ENCODE measurements at places on chromosomes 6 and 20.

DNA sequence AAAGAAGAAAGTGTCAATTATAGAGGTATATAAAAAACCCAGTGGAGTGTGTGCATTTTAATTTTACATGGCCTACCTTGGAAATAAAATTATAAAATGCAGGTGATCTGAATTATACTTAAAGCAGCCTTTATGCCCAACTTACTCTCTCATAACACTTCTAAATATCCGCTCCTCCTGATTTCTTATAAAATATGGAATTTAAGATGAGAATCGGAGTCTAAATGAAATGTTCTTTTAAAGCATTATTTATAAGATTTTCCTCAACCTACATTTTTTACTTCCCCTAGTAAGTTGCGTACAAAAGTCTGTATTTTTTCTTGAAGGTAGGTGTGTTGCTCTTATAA lies 3.5 kb downstream of the CITED2 start:
- DNase-seq = no peak

DNA sequence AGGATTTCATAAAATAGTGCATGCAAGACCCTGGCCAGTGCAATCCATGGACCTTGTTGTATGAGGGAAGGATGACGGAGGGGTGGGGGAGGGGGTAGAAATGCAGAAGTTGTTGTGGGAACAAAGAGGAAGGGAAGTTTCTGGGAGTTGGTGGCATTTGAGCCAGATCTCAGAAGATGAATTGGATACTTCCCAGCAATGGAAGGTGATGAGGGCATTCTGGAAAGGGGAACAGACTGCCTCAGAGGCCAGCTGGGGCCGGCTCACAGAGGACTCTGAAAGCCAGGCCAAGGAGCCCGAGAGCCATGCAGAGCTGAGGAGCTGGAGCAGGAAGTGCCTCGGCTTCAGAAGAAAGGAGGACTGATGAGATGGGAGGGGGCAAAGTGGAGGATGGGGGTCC lies 2.7 kb downstream of the TMEM74B start:
- DNase-seq = no peak

GRCh38 chr6:45915780-45916468 lies 99.7 kb downstream of the CLIC5 start:
- no peak for DNase-seq

DNA sequence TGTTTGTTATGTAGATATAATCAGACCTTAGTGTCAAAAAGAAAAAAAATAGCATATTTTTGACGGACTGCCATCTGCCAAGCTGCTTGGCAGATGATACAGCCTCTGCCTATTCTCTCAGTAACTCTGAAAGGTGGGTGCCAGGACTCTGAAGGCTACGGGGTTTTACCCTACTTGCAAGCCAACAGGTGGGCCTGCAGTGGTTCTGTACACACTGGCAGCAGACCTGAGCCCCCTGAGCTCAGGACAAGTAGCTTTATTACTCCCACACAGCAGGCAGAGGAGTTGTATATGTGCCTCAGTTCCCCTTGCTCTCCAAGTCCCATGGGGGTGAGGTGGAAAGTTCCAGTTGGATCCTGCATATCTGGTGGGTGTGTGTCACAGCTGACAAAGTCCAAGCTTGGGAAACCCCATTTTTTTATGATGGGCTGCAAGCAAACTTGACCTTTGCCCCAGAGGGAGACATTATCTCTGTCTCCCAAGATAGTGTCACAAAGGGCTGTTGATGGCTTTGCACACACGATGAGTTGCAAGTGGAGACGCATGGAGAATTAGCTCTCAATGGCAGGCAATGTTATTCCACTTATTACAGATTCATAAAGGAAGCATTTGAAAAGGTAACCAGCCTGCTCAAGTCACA lies 20.5 kb upstream of the AFDN start:
- DNase-seq = no peak

DNA sequence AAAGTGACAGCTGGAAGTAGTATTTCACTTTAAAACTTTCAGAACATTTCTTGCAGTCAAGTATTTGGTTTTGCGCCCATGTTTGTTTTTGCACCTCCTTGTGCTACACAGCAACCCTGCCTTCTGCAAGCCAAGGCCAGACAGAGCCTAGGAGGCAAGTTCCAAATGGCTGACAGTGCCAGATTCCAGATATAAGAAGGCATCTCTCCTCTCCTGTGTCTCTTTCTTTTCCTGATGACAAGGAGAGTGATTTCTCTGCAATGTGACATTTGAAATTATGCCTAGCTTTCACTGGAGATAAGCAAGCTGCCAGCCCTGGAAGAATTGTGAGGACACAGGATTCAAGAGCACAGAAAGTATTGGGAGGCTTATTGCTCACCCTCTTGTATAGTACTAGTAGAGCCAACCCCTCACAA lies 149.1 kb upstream of the TENT5A start:
- DNase-seq = no peak

DNA sequence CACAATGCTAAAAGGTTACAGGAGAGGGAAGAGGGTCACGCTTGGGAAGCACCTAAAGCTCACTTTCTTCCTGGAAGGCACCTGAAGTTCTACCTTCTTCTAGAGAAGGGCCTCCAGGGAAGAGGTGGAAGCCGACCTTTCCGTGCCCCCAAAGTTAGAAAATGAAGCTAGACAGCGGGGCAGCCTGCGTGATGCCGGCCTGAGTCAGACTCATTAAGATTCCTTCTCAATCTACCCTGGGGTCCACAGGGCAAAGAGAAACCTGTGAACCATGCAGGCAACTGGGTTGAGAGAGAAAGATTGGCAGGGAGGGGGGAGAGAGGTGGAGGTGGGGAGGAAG lies 54.8 kb upstream of the CCDC167 start:
- DNase-seq = no peak

DNA sequence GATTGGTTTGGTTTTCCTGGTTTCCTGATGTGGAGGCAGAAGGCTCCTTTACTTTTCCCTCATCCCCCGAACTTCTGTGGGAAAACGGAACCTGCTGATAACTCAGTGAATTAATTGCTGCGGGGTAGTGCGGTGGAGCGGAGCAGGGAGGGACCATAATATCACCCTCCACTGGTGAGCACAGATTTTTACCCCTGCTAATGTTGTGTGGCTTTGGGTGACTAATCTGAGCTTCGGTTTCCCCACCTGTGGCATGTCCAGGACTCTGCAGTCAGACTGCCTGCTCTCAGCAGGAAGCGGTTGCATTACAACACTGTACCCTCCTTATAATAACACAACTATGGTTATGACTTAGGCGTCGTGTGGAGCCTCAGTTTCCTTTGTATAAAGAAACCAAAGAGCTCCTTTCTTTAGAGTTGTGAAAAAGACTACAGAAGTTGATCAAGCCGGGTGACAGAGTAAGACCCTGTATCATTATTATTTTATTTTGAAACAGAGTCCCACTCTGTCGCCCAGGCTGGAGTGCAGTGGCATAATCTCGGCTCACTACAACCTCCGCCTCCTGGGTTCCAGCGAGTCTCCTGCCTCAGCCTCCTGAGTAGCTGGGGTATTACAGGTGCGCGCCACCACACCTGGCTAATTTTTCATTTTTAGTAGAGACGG lies 2.2 kb upstream of the ID1 start:
- DNase-seq = no peak

DNA sequence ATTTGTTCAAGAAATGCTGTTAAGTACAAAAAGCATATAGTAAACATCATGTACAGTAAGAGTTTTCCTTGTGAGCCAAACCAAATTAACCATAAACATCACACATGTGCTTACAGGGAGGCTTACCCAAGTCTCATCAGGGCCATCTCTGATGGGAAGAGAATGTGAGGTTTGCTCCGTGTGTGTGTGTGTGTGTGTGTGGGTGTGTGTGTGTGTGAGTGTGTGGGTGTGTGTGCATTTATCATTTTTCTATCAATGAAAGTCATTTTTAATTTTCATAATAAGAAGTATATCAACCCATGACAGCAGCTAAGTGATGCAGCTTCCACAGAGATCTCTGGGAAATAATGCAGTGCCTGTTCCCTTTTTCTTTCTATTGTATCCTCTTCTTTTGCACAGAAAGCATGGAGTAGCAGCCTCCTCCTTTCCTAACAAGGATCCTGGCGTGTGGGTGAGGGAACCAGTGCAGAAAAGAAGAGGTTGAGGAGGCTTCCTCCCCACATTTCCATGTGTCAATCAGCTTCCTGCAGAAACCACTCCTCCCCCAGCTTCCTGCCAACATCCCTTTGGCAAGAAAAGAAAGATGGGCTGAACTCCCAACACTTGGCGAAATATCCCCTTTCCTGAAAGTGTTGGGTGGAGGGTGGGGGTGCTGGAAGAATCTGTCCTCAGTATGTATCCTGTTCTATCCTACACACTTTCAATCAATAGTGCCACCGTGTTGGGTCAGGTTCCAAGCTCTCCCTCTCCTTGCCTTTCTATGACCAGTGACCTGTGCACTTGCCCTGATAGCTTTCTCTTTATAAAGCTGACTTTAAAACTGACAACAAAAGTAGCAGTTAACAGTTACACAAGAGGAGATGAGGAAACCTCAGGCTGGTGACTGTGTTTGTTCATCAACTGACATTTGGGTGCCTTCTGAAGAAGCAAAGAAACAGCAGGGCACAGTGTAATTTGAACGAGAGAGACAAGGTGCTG lies 251.8 kb upstream of the CITED2 start:
- no peak for DNase-seq

- DNase-seq = no peak
Measured at GRCh38 chr6:152233547-152234320, 403.4 kb downstream of the SYNE1 start.

DNA sequence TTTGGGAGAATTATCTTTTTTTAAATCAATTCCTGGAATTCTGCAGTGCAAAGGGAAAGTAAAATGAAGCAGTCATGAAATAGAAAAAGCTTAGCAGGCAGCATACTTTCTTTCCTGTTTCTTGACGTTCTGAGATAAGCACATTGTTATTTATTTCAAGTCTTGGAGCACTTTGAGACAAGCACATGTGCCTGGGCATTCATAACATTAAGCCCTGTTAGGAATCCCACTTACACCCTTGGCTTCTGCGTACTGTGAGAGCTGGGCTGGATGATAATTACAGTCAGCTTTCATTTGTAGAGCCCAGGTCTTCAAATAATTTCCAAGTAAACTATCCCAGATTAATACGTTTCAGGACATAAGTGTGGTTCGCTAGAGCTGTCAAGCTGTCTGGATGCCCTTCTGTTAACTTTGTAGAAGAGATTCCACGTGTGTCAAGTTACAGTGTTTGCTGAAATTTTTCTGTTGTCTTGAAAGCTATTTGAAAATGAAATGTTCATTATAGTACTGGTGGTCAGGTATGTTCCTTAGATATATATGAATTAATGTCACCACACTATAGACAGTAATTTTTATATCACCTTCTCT lies 8.9 kb downstream of the FARS2 start:
- DNase-seq = no peak

DNA sequence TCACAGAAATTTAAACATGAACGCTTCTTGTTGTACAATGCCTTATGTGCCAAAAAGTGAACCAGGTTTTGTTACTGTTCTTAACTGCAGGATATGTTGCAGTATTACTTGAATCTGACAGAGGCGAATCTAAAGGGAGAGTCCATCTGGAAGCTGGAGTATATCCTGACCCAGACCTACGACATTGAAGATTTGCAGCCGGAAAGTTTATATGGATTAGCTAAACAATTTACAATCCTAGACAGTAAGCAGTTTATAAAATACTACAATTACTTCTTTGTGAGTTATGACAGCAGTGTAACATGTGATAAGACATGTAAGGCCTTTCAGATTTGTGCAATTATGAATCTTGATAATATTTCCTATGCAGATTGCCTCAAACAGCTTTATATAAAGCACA lies 19.9 kb downstream of the SMPDL3A start:
- no peak for DNase-seq

- DNase-seq = no peak
Measured at GRCh38 chr6:2862712-2863181, 21.1 kb upstream of the SERPINB1 start.

DNA sequence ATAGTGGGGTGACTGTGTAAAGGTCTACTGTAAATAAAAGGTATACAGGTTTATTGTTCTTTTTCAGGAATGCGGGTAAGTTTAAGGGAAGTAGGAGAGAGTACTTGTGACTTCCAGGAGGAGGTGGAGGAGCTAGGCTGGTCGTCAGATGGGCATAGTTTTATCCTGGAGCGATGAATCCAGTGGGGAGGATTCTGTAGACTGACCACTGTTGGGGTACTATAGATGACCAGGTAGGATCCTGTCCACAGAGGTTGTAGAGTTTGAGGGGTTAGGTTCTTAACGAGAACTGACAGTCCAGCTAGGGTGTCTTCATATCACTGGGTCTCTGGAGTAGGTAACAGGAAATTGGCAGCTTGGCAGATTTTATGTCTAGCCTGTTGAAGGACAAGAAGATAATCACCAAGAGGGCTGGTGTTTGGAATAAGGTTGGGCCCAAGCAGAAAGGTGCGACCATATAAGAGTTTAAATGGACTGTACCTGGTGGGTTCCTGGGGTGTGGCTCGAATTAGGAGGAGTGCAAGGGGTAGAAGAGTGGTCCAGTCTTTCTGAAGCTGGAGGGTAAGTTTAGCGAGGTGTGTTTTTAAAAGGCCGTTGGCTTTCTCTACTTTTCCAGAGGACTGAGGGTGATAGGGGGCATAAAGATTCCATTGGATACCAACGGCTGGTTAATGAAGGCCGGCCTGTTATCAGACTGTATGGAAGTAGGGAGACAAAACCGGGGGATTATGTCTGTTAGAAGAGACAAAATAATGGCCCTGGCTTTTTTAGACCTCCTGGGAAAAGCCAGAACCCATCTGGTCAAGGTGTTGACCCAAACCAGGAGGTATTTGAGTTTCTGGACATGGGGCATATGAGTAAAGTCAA lies 751.3 kb upstream of the ADGRB3 start:
- no peak for DNase-seq

- DNase-seq = no peak
Measured at GRCh38 chr20:60632391-60633262, 619.4 kb upstream of the CDH4 start.

DNA sequence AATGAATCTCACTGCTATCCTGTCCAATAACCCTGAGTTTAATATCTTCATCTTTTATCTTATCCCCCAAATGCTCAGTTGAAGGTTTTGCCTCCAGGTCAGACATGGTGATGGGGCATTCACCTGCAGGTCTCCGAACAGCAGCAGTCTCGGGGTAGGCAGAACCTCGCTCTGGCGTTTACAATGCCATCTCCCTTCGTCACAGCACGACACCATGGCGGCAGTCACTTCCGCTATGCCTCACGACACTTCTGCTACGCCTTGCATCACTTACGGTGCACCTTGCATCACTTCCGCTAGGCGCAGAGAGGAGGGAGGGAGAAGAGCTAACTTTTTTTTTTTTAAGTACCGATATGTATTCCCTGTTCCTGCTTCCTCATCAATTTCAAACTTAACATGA lies 194.9 kb downstream of the BCAS1 start:
- DNase-seq = no peak

- DNase-seq = no peak
Measured at GRCh38 chr20:56245761-56246160, 2.8 kb upstream of the MC3R start.

DNA sequence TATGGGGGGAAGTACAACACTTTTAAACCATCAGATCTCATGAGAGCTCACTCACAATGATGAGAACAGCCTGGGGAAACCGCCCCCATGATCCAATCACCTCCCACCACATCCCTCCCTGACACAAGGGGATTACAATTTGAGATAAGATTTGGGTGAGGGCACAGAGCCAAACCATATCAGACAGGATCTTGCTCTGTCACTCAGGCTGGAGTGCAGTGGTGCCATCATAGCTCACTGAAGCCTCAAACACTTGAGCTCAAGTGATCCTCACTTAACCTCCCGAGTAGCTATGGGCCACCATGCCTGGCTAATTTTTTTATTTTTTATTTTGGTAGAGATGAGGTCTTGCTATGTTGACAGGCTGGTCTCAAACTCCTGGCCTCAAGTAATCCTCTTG lies 5.1 kb upstream of the IYD start:
- no peak for DNase-seq
